ENCODE measurements at places on chromosomes 3 and 15.

DNA sequence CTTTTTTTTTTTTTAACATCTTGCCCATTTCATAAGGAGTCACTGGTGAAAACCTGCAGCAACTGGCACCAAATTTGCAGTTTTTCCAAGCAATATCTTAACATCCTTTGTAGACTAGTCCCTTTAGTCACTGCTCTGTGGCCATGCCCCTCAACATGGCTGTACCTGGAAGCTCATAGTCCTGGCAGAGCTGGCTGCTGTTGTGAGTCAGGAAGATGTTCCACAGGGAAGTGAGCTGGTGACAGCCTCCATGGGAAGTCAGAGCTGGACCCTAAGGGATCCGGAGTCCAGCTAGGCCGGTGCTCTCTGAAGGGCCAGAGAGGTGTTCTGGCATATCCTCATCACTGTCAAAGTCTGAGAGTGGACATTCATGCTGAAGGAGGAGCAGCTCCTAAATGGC lies 99.3 kb upstream of the ZBED2 start:
- DNase-seq, result no peak

DNA sequence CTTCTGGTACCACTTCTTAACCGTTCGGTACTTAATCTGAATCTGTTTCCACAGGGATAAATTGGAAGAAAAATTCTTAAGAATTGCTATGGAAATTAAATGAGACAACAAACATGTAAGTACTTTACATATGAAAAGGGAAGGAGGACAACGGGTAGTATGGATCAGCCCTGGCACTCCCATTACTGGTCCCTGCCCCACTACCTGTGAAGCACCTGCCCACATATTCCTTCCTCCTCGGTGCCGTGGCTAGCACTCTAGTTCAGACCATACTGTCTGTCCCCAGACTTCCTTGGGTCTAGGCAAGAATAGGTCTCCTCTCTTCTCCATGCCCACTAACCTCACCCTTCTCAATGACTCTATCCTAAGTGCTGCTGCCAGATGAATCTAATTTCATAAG lies 46.2 kb downstream of the SHQ1 start:
- DNase-seq, result no peak

DNA sequence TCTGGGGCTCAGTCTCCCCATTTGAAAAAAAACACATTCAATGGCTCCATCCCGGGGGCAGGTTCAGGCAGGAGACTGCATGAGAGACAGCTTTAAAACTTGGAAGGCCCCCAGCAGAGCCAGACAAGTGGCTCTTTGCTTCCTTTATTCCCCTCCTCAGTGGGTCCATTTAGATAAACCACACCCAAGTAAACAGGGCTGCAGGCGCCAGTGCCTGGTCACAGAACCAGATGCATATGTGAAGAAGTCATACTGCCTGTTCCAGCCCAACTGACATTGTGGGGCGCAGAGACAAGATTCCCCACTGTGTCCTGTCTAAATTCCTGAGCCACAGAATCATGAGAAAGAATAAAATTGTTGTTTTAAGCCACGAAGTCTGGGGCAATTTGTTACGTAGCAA lies 9.0 kb downstream of the FBN1 start:
- no peak for DNase-seq

GRCh38 chr15:66389859-66390381 lies 3.2 kb downstream of the MAP2K1 start:
- no peak for DNase-seq

GRCh38 chr3:13091898-13092611 lies 18.8 kb upstream of the IQSEC1 start:
- DNase-seq, result no peak

GRCh38 chr3:81568378-81568777 lies 193.1 kb downstream of the GBE1 start:
- no peak for DNase-seq

- no peak for DNase-seq
These were observed 70.8 kb downstream of the ADAMTS9 start for GRCh38 chr3:64616953-64617352.

DNA sequence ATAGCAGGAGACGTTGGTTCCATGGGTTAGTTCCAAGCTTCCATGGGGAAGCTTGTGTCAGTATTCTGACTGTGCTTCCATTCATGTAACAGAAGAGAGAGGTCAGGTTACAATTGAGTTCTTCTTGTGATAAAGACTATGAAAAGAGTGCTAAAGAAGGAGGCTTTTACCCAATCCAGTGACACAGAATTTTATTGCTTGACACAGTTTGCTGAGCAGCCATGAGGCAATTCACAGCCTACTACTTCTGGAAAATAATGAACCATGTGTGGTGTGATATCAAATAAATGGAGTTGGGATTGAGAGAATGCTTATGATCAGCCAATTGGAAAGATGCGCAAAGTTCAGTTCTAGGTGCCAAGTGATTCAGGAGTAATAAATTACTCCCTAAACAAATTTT lies 233.4 kb downstream of the LSAMP start:
- no peak for DNase-seq

All from NCI-H524 (cell line).